ENCODE measurements at places on chromosomes 3 and 15. TPM values are rescaled to one million over a fixed set of nuclear protein-coding genes. Genes with fewer than 3 reads are reported as not detected.

DNA sequence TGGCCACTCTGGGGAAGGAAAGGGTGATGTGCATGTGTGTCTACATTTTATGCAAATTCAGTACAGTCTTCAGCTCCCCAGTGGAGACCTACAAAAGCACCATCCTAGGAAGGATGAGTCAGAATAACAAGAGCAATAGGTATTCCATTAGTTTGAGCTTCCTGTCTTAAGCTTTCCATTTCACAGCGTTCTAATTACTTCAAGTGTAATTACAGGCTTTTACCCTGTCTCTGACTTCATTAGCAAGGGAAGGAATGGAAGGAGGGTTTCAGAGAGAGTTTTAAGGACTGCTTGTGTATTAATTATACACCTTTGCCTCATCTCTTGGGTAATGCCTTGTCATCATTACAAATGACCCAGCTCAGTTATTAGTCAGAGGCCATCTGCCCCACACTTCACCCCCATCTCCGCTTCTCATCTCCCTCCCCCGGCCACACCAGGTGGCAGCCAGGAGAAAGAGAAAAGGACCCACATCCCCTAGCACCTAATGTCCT is 202.8 kb upstream of the MRPL3 start:
- no peak overlapping the region for H3K27ac ChIP-seq
- H3K4me3 ChIP-seq = no peak overlapping the region
- H3K4me1 ChIP-seq = no peaks in the 10 kb centered on the region
- DNase-seq = no peak
- H3K27me3 ChIP-seq = no peaks in the 10 kb centered on the region

DNA sequence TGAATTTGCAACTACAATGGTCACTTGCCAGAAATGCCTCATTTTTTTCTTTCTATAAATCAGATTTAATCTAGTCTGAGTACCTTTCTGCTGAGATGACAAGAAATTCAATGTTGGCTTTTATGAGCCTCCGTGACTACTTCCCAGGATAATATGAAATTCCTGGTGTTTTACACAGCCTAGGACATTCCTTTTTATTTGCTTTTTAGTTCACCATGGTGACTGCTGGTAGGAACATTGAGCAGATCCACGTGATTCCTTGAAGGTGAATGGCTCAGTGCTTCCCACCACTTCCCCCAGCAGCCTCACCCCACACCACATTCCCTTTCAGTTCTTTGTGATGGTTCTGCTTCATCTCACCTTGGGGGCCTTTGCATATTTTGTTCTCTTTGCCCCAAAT is 4.3 kb upstream of the NPTN start:
- peaks cover 6% of the 10 kb centered on the region for H3K4me1 ChIP-seq
- H3K27me3 ChIP-seq = no peaks in the 10 kb centered on the region
- DNase-seq = no peak
- no peak overlapping the region for H3K4me3 ChIP-seq
- no peaks in the 10 kb centered on the region for H3K36me3 ChIP-seq
- no peak overlapping the region for H3K27ac ChIP-seq

DNA sequence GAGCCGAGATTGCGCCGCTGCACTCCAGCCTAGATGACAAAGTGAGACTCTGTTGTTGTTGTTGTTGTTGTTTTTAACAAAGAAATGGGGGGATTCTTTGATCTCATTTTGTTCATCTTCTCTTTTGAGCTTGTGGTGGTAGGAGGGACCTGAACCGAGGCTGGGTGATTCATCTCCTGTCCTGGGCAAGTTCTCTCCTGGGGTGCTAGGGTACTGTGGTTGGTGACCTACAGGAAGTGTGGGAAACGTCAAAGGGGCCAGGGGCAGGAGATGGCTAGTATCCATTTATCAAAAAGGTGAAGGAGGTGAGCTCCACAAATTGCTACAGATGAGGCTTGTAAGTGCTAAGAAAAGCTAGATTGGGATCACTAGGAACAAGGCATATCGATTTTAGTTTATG is 14.3 kb downstream of the PPCDC start:
- H3K27ac ChIP-seq = no peak overlapping the region
- H3K4me1 ChIP-seq = peaks cover 1% of the 10 kb centered on the region
- H3K27me3 ChIP-seq = no peaks in the 10 kb centered on the region
- DNase-seq = no peak

ABCC5 gene
- polyA plus RNA-seq = 25.9 TPM

Data from SK-N-SH (cell line).